DMS53 (cell line): ENCODE measurements at places on chromosomes 3 and 15.

DNA sequence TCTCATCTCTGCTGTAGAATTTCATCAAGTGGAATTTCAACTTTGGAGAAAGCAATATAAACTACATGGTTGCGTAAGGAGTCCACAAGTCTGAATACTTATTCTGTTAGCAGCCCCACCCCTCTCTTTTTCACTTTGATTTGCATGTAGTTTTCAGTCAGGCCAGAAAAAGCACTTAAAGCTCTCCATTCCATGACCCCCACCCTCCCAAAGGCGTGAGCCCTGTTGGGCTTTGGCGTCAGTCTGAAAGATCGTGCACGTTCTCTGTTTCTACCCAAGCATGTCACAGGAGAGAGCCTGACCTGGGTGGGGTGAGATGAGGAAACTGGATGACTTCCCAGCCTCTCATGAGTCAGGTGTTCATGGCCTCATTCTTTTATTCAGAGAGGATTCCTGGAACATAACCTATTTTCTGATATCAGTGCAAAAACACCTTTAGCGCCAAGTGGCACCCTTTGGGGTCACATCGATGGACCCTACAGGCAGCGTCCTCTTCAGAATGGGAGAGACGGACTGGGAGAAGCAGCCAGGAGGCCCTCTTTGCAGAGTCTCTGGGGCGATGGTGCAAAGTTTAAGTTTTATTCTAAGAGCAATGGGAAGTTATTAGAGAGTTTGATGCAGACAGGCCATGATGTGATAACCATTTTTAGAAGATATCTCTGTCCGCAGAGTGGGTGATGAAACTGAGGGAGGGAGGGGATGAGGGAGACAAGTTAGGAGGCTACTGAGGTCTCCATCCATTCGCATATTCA is 55.8 kb downstream of the LSM3 start:
- no peak for DNase-seq

DNA sequence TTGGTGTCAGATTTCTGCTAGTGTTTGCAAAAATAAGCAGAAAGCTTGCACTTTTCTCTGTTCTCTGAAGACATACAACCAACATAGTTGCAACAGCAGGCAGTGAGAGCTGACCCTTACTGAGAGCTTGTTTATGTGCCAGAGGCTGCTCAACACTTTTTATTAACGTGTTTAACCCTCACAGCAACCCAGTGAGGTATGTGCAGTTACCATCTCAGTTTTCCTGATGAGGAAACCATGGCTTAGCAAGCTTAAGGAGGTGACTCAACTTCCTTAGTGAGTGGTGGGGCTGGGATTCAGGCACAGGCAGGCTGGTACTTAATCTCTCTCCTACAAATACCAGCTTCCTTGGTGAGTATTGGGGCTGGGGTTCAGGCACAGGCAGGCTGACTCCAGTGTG is 158.1 kb upstream of the CTDSPL start:
- no peak for DNase-seq

GRCh38 chr15:57671636-57672035 is 34.9 kb upstream of the POLR2M start:
- no peak for DNase-seq

DNA sequence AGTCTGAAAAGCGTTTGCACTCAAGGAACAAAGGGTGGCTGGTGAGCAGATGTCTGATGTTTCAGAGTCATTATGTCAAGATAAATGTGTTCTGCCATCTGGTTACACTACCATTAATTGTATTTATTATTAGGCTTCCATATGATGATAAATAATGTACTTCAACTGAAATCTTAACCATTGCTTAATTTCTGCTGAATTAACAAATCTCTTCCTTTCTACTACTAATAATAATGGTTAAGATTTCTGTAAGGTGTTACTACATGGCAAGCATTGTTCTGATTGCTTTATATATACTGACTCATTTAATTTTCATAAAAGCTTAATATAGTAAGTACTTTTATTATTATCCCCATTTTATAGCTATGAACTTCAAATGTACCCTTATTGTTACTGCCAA is 68.4 kb upstream of the GALNT15 start:
- DNase-seq: no peak

GRCh38 chr3:46898321-46899150 is 21.0 kb downstream of the PTH1R start:
- DNase-seq: peak; percentile 37

GRCh38 chr3:122942937-122943827 is 84.4 kb downstream of the SEMA5B start:
- DNase-seq: peak; percentile 84

DNA sequence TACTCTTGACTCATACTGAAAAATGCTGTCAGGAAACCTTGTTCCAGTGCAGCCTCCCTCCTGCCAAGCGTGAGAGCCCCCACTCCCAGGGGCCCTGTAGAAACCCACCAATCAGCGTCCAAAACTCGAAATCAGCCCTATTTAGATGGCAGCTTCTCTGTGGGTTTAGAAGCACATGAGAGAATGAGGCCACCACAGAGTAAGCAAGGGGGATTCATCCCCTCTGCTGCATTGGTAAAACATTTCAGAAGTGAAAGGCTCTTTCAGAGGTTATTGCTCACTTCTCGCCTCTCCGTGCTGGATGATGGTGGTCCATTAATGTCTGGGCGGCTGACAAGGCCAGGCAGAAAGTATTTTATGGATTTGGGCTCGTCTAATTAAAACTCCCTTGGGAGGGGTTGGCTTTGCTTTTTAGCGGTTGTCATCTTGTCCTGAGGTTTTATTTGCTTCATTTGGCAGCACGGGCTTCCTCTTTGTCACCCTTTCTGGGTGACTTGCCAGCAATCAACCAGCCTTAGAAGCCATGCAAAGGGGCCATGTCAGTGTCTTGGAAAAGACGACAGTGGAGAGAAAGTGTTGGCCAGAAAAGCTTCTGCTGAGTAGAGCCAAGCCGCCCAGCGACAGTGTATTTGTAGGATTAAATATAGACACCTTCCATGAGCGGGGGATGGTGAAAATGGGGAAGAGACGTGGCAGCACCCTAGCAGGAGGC is 145.5 kb downstream of the ATP10A start:
- no peak for DNase-seq

DNA sequence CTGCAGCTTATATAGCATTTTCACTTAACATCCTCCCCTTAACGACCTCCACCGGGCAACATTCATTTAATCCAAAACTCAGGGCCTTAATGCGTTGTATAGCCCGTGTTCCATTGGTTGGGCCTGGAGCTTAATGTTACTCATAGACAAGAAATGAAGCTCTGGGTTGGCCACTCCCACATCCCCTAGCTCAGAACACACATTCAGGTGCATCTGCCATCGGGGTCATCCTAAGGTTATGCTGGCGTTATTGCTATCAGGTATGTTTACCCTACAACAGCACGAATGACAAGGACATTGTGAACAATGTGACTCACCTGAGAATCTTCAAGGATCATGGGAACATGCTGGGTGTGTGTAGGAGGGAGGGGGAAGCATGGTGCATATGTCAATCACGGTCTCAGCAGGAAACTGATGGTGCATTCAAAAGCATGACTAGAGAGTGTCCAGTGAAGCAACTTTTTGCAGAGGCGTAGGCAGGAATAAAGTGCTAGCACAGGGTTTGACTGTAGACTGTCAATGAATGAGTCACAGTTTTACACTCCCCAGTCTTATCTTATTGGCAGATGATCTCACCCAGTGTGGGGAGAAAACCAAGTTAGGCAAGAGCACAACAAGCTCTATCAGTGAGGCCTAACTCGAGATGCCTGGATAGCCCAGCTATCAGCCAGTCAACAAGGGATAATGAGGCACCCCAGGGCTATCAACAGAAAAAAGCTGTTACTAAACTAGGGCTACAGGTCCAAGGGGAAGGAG is 402.1 kb upstream of the MCTP2 start:
- peak; percentile 89 for DNase-seq

- no peak for DNase-seq
Observed at GRCh38 chr3:157023226-157023625, 136.7 kb downstream of the CCNL1 start.

DNA sequence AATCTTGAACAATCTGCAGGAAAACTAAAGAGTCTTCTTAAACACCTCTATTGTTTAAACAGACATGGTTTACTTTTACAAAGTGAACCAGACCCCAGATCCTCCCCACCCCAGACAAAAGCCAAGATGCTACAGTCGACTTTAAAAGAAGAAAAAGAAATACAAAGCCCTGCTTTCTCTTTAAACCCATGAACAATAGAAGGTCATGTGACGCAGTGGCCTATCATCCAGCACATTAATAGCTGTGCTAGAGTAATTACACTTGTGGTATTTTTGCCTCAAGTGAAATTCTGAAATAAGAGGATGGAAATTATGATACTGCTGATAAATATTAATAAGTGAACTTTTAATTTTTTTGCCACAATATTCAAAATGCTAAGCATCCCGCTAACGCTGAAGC is 613.4 kb downstream of the FOXP1 start:
- DNase-seq: no peak

GRCh38 chr3:137110392-137110996 is 152.7 kb downstream of the IL20RB start:
- peak; percentile 67 for DNase-seq

DNA sequence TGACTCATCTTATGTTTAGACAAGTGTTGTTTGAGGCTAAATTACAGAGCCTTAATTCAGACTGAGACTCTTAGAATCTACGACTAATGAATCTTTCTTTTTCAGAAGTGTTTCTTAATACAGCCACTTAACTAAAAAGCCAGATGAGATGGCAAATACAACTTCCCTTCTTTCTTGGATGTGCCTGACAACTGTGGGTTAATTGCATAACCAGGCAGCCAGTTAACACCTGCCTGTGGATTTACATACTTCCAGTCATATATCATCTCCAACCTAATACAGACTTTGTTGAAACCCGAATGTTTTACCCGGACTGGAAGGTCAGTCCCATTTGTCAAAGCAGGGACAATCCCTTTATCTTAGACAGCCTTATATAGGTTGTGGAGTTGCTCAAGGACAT is 297.6 kb downstream of the VPS13C start:
- DNase-seq: no peak

- peak; percentile 52 for DNase-seq
Observed at GRCh38 chr3:78912259-78912658, 855.5 kb downstream of the ROBO1 start.

DNA sequence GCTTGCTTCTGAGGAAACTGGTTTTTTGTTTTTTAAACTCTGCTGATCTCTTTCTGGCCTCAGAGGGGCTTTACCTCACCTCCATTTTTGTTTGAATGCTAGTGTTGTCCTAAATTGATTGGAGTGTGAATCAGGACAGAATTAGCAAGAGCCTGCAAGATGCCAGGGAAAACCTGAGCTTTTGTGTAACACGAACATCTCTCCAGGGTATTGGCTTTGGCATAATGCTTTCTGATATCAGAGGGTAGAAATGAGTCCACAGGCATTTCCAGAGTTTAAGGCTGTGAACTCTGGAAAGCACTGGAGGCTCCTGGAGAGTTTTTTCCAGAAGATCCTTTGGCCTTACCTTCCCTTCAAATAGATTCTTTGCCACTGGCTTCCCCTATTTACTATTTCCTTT is 87.1 kb downstream of the WDR76 start:
- DNase-seq: no peak

DNA sequence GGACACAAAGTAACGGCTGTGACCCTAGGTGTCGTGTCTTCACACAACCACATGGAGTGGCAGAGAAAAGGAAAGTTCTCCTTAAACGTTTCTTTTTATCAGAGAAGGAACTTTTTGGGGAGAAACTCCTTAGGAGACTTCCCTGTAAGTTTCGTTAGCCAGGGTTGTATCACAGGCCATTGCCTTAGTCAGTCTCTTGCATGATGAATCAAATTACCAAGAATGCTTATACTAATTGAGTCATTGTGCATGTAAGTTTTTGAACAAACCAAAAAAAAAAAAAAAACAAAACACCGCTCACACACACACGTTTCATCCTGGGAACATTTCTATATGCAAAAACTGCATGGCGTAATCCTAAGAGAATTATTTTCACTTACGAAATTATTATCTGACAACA is 150.4 kb upstream of the SATB1 start:
- DNase-seq: no peak

GRCh38 chr3:57928511-57928910 is 79.7 kb upstream of the FLNB start:
- no peak for DNase-seq

GRCh38 chr3:85758442-85758841 is 799.7 kb downstream of the CADM2 start:
- no peak for DNase-seq

- peak; percentile 58 for DNase-seq
Observed at GRCh38 chr3:2656806-2657777, 453.1 kb downstream of the IL5RA start.

DNA sequence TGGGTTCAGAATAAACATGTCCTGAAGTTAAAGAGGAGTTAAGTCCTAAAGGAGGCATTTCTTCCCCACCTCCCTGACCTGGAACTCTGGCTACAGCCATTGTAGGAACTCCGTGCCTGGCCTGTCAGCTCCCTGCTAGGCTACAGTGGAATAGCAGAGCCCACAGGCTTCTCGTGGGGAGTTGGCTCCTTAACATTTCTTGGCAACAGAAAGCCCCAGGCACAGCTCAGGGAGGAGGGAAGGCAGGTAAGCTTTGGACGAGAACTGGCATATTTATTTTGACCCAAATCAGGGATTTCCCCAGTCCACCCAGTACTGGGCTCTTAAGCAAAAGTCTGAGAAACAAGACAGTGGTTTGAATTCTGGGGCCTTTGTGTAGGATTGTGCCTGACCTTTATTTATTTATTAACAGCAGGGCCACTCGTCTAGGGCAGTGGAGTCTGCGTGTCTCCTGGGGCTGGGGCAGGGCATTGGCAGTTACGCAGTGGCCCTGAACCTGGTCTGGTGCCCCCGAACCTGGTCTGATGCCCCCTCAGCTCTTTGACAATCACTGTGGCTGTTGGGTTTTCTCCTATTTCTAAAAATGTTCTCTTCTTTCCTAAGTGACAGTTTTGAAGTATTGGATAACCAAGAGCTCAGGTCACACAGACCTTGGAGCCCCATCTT is 7.9 kb upstream of the ISG20 start:
- DNase-seq: no peak

GRCh38 chr3:52794612-52795099 is at the start of gene ITIH3:
ITIH3 (plus strand) TSS chr3:52794796; CDS start chr3:52794804, 8 bp downstream.
- DNase-seq: no peak

DNA sequence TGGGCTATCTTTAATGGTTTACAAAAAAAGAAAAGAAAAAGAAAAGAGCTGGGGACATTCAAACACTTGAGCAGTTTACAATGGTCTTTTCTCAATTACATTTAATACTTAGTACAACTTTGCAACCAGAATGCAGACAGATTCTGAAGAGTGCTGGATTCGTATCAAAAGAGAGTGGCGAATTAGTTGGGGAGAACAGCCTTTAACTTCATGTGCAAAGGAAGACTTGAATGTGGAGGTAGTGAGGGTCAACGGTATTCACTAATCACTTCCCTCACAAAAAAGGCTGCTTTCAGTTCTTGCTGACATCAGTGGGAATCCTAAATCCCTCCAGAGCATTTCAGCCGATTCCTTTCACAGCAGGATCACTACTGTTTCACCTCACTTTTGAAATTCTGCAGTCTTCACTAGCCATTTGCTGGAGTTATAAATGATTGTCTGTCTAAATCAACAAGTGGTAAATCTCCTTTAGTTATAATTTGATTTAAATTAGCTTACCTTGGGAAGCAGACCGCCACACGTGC is 323.0 kb upstream of the SEMA6D start:
- no peak for DNase-seq

- no peak for DNase-seq
Observed at GRCh38 chr3:12896063-12896985, 55.0 kb upstream of the RPL32 start.
